HL-60 (cell line): ENCODE measurements at places on chromosomes 3 and 15.

DNA sequence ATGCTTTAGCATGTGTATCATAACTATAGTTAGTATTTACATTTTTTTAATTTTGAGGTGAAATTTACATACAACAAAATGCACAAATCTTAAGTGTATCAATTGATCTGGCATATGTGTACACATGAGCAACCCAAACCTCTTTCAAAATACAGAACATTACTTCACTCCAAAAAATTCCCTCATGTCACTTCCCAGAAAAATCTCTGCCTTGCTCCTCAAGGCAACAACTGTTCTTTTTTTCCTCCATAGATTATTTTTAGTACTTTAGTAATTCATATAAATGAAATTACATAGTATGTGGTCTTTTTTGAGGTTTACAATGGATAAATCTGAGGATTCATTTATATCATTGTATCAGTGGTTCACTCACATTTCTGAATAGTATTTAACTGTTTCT, 84.9 kb downstream of the TRIM42 start:
- no peak for DNase-seq

DNA sequence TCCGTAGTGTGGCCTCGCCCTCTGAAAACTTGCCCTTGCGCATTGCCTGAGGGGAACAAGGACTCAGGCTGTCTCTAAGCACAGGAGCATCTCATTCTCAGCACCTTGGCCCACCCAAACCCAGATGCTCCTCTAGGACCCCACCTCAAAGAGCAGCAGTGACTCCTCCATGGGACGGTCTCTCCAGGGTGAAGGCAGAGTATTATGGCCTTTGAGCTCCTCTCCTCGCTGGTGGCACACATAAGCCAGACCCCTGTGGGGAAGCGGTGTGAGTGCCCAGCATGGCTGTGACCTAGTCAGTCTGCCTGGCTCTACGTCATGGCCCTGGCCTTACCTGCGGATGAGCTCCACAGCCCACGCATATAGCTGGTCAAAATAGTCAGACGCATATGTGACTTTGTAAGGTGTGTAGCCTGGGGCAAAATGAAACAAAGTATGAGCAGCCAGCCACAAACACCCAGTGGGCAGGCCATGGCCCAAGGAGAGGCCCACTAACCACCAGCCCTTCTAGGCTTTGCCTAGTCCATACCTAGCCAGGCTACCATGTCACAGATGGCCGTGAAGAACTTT, 4.4 kb downstream of the QARS1 start:
- no peak for DNase-seq

DNA sequence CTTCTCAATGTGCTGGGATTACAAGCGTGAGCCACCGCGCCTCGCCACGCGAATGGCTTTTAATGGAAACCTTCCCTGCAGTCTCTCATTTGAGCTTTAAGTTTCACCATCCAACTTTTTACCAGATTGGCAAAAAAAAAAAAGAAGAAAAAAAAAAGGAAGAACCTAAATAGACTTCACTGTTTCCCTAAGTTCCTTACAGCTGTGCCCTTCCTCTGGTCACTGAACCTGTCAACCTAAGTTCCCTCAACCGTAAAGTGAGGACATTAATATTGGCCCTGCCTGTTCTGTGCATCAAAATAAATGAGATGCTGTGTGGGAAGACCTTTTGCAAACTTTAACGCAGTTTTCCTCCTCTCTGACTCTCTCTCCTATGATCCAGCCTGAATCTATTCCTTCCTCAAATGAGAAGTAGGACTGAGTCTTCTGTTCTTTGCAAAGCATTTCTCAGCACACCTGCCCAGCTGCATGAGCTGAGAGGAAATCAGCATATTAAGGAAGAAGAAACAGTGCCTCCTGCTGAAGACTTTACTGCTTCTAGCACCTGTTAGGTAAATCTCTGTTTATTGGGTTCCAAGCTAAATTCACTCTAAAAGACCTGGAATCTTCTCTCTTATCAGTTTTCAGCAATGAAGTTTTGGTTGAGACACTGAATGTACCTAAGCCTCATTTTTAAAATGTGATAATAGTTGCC, 99.6 kb upstream of the ETV5 start:
- peak; percentile 30 for DNase-seq

GRCh38 chr3:129702934-129703712, 96.6 kb upstream of the PLXND1 start:
- no peak for DNase-seq

DNA sequence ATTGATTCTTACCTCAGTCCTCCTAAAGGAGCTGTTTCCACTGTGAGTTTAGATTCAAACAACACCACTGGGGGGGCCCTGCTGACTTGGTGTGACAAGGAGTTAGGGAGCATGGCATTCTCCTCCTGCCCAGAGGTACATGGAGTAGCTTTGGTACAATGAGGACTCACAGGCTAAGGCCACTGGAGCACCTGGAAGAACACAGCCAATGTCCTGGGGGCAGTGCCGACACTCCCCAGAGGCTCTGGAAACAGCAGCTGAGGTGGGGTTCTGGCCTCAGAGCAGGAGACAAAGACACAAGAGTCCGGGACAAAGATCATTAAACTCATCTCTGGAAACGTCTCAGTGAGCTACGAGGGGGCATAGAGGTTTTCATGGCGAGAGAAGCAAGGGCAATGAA, 69.7 kb upstream of the POMGNT2 start:
- DNase-seq = no peak

- DNase-seq = no peak
These were observed 246.1 kb downstream of the ZIC1 start for GRCh38 chr3:147655236-147655635.

- DNase-seq = peak; percentile 42
These were observed 882 bp downstream of the GXYLT2 start for GRCh38 chr3:72888546-72889309.
